NCI-H1092 (cell line): ENCODE measurements at places on chromosomes 11 and 22.

DNA sequence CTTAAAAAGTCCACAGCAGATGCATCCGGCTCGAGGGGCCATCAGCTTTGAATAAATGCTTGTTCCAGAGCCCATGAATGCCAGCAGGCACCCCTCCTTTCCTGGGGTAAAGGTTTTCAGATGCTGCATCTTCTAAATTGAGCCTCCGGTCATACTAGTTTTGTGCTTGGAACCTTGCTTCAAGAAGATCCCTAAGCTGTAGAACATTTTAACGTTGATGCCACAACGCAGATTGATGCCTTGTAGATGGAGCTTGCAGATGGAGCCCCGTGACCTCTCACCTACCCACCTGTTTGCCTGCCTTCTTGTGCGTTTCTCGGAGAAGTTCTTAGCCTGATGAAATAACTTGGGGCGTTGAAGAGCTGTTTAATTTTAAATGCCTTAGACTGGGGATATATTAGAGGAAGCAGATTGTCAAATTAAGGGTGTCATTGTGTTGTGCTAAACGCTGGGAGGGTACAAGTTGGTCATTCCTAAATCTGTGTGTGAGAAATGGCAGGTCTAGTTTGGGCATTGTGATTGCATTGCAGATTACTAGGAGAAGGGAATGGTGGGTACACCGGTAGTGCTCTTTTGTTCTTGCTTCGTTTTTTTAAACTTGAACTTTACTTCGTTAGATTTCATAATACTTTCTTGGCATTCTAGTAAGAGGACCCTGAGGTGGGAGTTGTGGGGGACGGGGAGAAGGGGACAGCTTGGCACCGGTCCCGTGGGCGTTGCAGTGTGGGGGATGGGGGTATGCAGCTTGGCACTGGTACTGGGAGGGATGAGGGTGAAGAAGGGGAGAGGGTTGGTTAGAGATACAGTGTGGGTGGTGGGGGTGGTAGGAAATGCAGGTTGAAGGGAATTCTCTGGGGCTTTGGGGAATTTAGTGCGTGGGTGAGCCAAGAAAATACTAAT, 1.9 kb downstream of the NEAT1 start:
- no peak for DNase-seq

DNA sequence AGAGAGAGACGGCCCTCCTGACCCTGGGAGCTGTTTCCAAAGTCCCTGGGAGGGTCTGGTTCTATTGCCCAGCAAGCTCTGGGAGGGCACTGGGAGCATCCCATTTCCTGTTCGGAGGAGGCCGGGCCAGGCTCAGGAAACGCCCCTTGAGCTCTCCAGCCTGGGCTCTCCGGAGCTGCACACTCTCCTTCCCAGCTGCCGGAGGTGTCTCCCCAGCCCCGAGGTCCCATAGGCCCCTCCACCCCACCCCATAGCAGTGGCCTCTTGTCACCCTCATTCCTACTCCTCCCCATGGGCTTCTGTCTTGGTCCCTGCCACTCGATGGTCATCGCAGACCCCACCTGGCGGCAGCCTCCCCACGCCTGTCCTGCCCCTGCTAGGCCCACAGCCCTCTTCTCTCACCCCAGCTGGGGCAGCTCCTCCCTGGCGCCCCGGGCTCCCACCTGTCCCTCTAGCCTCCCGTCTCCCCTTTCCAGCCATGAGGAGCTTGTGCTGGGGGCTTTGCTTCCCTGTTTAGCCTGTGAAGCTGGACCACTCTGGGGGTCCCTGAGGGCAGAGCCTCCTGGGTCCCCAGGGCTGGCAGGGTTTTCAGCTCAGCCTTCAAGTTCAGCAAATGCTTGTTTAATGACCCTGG, 2.8 kb downstream of the TSPAN32 start:
- DNase-seq, result no peak

DNA sequence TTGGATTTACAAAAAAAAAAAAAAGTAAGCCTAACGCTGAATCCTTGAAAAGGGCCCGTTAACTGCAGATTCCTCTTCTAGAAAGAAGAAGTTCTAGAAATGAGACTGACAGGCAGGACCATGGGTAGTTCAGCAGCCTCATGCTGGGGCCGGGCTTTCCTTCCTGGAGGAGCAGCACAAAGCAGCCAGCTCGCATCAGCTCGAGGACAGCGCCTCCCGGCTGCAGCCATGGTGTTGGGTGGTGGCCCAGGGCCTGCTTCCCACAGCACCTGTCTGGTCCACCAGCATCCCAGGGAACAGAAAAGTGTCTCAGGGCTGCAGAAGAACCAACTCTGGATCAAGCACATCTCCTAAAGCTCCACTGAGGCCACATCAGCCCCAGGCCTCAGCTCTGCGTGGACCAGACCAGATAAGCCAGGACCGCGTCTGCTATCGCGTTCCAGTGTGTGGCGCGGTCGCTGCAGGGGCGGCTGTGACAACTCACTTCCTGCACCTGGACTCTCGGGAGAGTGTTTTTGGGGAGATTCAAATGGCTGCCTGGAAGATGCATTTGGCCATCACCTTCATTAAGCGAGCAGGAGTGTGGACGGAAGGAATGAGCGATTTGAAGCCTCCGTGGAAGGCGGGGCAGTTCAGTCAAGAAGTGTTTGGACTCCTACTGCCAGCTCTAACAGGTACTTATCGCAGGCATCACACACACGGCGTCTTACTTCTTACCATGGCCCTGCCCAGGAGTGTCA, 53.5 kb downstream of the MYH9 start:
- no peak for DNase-seq

DNA sequence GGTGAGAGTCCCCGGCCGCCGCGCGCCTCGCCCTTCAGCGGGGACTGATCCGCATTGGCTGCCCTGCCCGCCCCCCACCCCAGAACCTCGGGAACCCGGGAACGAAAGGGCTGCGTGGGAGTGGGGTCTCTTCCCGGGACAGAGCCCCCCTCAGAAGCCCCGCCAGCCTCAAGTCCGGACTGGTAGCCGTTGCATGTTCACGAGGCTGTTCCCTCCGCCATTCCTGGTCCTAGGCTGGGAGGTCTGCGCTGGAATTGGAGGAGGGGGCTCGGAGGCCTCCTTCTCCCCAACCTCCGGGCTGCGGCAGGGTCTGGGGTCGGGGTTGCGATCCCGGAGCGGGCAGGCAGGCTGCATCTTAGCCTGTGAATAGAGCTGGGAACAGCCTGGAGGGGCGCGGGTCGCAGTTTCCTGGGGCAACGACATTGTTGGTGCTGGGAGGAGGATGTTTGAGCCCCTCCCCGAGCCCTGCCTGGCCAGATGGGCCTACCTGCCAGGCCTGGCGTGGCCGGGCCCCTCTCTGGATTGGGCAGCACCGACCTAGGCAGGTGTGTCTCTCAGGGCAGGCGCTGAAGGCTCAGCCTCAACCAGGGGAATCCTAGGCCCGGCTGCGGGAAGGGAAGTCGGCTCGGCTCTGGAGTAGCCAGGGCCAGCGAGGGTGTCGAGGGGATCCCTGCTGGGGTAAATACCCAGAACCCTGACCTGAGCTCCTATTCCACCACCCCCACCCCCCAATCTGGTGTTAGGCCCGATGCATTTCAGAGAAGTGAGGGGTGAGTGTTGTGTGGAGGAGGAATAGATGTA, 670 bp downstream of the MAPK8IP1 start:
- DNase-seq, result peak; percentile 12

GRCh38 chr11:131546218-131546895, 175.9 kb downstream of the NTM start:
- DNase-seq, result no peak

- DNase-seq, result no peak
Measured at GRCh38 chr11:35662061-35662648, 420 bp upstream of the TRIM44 start.

DNA sequence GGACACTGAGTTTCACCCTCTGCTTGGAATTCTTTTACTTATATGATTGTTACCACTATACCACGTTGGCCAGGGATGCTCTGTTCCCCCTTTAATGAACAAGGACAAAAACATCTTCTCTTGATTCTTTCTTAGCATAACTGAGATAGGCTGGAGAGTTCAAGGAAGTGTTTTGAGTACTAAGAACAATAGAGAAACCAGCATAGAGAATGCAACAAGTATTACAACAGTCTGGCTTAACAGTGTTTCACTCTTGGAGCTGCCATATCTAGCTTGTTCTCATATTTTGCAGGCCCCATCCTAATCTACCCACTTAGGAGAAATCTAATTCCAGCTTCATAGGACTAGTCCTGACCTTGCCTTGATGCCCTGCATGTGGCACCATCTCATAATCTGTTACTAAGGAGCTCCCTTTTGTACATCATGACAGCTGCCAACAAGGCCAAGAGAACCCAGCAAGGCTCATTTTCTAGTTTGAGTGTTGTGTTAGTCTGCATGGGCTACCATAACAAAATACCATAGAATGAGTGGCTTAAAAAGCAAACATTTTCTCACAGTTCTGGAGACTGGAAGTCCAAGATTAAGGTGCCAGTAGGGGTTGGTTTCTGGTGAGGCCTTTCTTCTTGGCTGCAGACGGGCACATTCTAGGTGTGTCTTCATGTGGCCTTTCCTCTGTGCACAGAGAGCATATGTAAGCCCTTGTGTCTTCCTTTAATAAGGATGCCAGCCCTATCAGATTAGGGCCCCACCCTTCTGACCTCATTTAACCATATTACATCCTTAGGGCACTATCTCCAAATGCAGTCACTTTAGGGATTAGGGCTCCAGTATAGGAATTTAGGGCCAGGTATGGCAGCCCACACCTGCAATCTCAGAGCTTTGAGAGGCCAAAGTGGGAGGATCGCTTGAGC, 37.8 kb downstream of the PACS1 start:
- no peak for DNase-seq

DNA sequence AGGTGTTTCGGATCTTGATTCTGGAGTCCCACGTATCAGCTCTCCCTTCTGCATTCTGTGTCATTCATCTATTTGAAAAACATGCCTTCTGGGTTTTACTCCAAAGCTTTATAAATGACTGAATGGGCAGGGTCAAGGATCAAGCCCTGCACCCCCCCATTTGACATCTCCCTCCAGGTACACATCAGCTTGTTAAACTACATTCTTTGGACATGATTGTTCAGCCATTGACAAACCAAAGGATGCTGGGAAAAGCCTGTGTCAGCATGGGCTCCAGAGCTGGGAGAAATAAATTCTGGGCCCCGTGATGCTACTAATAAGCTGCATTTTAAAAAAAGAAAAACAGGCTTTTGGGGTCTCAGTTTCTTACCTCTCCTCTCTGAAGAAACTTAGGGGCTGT, 103.7 kb downstream of the DSCAML1 start:
- DNase-seq, result no peak

GRCh38 chr22:46286006-46286405, 10.7 kb upstream of the GTSE1 start:
- DNase-seq, result no peak

DNA sequence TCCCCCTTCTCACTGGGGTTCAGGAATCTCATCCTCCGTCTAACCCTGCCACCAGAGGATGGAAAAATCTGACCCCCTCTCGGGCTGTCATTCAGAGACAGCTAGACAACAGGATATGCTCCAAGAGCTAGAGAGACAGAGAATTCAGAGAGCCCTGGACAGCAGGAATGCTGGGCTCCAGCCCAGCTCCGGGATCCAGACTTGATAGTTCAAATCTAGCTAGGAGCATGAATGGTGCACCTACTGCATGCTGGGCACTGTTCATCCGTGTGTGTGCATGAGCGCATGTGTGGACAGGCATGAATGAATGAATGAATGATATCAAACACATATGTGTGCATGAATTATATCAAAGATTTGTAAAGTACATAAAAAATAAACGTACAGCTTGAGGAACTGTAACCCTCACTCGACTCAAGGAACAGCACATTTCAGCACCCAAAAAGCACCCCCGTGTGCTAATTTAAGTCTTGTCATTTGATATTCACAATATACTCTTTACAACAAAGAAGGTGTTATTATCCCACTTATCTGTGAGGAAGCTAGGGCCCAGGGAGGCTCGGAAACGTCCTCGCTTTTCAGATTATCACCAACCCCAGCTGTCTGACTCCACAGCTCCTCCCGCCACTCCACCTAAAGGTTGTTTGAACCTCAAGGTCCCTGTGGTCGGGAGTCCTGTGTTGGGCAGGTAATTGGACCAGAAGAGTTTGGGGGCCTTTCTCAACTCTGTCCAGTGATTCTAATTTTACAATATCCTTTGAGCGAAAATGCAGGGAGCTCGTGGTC, 640 bp upstream of the VSIG10L2 start:
- DNase-seq, result no peak

DNA sequence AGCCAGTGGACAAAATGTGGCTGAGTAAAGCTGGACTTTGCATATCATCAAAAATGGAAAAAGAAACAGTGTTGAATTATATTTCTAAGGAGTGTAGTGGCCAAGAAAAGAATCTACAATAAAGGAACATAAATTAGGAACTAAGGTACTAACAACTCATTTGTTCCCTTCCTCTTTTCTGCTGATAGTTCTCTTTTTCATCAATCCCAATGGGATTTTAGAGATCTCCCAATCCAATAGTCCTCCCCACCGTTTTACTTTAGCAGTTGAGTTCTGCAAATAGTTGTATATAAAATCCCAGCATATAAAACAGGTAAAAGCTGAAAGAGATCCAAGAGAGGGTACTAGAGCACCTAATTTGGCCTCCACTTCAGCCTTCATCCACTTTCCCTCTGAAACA, 2.0 kb downstream of the PRCP start:
- DNase-seq, result no peak

DNA sequence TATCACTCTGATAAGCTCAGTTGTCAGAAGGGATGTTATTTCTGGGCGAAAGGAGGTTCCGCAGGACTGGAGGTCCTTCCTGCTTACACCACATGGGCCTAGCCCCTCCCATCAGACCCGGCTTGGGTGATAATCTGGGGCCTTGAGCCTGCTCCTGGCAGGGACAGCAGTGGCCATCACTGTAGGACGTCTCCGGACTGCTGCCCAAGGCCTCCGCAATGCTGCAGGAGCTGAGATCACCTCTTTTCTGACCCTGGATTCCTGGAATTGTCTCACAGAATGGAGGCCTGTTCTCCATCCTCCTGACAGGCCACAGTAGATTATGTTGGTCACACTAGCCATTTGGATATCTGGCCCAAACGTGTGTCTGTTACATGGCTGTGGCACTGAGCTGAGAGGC, 9.2 kb upstream of the BIK start:
- DNase-seq, result no peak

- no peak for DNase-seq
Measured at GRCh38 chr11:66077927-66078326, 7.9 kb downstream of the PACS1 start.

- no peak for DNase-seq
Measured at GRCh38 chr22:38923463-38924346, 33.7 kb upstream of the APOBEC3A start.

- no peak for DNase-seq
Measured at GRCh38 chr11:116774661-116775060, 1.9 kb upstream of the BUD13 start.

DNA sequence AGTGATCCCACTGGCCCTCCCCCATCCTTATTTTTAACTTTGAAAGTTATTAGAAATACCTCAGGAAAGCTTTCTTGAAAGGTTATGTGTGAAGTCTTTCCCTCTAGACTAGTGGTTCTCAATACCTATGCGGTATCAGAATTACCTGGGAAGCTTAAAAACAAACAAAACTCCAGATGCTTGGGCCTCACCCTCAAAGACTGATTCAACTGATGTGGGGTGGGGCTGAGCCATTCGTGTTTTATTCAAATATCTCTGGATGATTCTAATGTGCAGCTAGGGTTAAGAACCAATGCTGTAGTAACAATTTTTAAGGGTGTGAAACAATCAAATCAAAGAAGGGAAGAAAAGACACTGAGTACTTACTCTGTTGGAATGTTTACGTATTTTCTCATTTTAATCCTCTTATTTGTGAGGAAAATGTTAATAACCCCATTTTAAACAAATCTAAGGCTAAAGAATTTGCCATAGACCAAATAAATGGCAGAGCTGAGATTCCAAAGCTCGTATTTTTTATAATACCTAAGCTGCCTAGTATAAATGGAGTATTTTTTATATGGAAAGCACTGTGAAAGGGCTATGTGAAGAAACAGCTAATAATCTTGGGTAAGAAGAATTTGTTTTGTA, 47.6 kb downstream of the PLEKHB1 start:
- DNase-seq, result no peak
